ENCODE measurements at places on chromosomes 2 and 18.
A peak's percentile ranks its signal among the peaks of the same experiment; 100 is the strongest.

DNA sequence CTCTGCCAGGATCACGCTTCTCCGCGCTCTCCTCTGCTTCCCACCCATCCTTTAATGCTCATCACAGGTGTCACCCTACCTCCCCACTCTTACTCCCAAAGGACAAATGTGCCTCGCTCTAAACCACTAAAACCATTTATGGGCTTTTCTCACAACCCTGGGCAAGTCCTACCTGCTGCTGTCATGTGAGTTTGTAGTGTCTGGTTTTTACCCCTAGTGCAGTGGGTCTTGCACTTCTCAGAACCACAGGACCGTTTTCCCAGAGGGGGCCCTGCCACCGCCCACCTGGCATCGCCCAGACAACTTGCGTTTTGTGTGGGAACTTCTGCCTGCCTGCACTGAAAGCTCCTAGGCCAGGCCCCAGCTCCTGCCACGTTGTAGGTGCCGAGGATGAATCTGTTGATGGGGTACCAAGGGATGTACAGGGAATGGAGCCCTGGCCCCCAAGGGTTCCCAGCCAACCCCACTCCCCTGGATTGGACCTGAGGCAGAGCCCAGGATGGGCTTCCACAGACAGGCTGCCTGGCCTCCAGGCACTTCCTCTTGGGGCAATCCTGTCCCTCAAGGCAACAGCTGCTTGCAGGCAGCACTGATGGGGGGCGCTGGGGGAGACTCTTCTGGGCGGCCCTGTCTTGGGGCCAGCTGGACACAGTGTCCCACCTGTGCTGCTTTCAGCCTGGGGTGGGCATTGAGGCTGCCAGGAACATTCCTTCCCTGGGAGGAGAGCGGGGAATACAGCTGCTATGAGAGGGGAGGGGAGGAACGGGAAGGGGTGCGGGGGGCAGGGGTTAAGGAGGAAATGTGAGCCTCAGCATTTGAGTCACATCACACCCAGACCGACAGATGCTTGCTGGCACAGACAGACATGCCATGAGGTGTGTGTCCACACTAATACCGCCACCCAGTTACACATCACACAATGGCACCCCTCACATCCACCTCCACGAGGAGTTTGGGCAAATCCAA lies 176.3 kb downstream of the ZFP36L2 start:
- H3K4me3 ChIP-seq = no peak overlapping the region
- peak; percentile 35 for DNase-seq
- no peaks in the 10 kb centered on the region for H3K36me3 ChIP-seq
- H3K27me3 ChIP-seq = no peaks in the 10 kb centered on the region
- no peak overlapping the region for H3K27ac ChIP-seq

DNA sequence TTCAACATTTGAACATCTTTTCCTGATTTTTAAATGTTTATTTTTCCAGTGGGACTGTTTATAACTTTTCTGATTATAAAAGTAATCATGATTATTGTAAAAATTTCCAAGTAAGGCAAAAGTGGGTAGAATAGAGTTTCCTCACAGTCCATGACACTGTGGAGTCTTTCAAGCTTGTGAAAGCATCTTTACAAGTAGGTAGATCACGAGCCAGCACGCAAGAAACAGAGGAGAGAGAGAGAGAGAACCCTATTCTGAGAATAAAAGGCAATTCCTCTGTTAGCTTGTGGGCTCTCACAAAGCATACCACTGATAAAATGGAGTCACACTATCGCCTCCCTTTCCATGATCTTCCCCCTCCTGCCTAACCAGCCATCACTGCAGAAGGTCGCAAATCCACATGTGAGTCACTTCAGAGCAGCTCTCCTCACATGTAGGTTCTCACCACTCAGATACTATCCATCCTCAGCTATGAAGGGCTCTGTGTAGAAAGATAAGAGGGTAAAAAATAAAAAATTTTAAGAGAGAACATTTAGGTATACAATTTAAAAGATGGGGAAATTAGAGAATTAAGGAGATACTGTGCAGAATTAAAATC lies 40.3 kb downstream of the AAK1 start:
- H3K27me3 ChIP-seq = no peaks in the 10 kb centered on the region
- no peak overlapping the region for H3K27ac ChIP-seq
- H3K4me3 ChIP-seq = no peak overlapping the region

DNA sequence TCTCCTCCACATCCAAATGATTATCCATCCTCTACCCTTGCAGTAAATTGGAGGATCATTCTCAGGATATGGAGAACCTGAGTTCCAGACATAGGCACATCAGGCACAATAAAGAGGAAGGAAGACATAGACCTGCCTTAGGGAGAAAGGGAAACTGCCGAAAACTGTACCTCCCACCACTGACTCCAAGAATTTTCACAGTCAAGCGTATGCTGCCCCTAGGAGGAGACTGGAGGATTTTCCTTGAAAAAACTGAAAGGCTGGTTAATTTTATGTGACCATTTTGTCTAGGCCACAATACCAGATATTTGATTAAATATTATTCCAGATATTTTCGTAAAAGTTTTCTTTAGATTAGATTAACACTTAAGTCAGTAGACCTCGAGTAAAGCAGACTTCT lies 638.5 kb upstream of the PKDCC start:
- H3K36me3 ChIP-seq = no peaks in the 10 kb centered on the region
- no peak overlapping the region for H3K27ac ChIP-seq
- H3K4me1 ChIP-seq = no peaks in the 10 kb centered on the region
- H3K27me3 ChIP-seq = no peaks in the 10 kb centered on the region
- H3K4me3 ChIP-seq = no peak overlapping the region

DNA sequence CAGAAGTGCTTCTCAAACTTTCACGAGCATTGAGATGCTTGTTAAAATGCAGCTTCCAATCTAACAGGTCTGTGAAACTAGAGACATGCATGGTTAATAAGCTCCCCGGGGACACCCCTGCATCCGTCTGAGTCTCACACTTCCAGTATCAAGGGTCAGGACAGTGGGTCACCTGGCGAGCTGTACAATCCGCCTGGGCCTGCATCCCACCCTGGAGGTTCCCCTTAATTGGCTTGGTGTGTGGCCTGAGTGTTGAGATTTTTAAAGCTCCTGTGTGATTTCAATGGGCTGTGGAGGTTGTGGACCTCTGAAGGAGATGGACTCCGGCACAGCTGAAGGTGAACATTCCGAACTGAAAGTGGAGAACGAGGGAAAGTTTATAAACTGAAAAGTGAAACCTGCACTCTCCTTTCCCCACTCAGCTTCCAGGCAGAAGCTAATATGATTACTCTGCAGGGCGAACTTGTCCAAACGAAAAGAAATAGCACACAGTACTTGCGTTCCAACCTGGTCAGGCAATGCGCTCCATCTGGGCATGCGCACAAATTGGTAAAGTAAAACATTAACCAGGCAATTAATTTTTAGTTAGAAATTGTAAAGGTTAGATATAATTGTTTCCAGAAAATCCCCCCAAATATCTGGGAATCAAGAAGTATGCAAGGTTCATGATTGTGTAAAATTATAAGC lies 191.7 kb upstream of the ALKAL2 start:
- no peak overlapping the region for H3K4me3 ChIP-seq
- no peaks in the 10 kb centered on the region for H3K27me3 ChIP-seq
- H3K36me3 ChIP-seq = no peaks in the 10 kb centered on the region

DNA sequence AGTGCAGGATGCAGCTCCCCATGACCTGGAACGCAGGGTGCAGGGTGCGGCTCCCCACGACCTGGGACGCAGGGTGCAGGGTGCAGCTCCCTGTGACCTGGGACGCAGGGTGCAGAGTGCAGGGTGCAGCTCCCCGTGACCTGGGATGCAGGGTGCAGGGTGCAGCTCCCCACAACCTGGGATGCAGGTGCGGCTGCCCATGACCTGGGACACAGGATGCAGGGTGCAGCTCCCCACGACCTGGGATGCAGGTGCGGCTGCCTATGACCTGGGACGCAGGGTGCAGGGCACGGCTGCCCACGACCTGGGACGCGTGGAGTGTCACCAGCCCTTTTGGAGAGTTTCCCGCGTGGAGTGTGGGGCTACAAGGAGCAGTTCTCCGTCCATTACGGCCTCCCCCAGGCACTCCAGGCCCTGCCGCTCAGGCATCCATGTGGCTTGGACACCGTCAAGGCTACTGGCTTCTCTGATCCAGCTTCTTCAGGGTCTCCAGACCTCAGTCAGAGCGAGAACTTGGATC lies 38.7 kb downstream of the PXDN start:
- no peak overlapping the region for H3K4me3 ChIP-seq
- no peak for DNase-seq
- H3K27me3 ChIP-seq = no peaks in the 10 kb centered on the region
- H3K36me3 ChIP-seq = no peaks in the 10 kb centered on the region
- peaks cover 11% of the 10 kb centered on the region for H3K4me1 ChIP-seq
- H3K27ac ChIP-seq = no peak overlapping the region

DNA sequence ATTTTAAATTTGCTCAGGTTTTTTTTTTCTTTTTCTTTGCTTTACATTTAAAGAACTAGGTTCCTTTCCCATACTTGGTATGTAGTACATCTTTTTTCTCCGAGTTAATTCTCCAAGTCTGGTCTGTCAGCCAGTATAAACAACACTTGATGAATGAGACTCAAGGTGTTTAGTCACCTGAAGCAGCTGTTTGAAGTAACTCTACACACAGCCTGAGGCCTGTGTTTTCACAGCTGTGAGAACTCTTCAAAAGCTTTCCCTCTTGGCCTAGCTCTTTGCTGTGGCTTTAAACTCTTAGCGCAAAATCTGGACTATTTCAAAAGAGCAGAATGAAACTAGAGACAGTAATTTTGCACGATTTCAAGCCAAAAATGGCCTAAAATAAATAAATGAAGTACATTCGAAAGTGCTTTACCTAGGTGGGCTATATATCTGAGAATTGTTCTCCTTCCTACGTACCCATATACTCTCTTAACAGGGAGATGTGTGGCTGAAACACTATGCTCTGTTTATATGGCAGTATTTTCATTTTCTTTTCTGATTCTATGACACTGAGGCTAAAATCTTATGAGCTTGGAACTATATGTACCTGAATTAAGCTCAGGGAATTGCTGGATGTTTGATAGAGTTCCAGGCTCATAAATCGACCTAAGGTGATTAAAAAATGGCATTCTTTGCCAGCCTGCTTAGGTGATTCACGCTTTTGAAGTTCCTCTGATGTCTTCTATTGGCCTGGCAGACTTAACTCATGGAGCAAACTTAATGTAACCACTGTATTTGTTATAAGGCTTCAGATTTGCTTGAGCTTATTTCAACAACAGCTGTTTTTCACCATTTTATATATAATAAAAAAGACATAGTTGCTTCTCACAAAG lies 1044.1 kb upstream of the ZEB2 start:
- H3K4me1 ChIP-seq = no peaks in the 10 kb centered on the region
- H3K36me3 ChIP-seq = no peaks in the 10 kb centered on the region
- no peak overlapping the region for H3K4me3 ChIP-seq
- no peak overlapping the region for H3K27ac ChIP-seq
- no peaks in the 10 kb centered on the region for H3K27me3 ChIP-seq

DNA sequence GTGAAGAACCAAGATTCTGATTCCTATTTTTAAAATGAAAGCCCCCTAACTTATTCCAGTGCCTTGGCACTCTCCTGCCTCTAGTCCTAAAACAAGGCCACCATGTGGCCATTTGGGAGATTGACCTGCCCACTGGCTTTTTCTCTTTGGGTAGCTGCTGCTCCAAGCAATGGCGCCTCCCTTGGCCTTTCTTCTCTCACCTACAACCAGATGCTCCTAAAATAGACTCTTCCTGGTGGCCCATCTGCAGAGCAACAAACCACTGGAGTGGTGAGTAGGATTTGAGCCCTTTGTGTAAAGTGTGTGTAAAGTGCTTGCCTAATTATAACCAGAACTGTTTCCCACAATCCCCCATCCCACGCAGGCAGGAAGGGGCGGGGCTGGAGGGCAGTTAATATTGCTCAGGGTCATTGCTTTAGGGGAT lies 114.2 kb downstream of the FHOD3 start:
- no peaks in the 10 kb centered on the region for H3K36me3 ChIP-seq
- no peak overlapping the region for H3K27ac ChIP-seq
- H3K4me1 ChIP-seq = no peaks in the 10 kb centered on the region
- no peak overlapping the region for H3K4me3 ChIP-seq
- no peaks in the 10 kb centered on the region for H3K27me3 ChIP-seq
- no peak for DNase-seq

DNA sequence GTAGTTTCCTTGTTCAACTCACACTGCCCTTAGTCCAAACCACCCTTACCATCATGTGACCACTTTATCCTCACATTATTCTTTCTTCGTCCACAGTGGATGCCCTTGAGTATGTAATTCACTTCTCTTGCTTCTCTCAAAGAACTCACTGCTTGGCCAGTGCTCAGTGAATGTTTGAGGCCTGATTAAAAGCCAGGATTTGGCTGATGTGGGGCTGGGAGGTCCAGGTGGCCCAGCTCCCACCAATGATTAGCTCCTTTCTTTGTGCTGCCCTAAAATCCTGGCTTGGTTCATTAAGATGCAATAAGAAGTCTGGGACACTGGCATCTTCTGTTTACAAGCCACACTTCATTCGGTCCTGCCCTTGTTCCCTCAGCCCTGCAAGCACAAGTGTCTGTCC lies 97.8 kb upstream of the CELF4 start:
- no peak overlapping the region for H3K27ac ChIP-seq
- H3K27me3 ChIP-seq = no peaks in the 10 kb centered on the region
- no peaks in the 10 kb centered on the region for H3K36me3 ChIP-seq
- no peaks in the 10 kb centered on the region for H3K4me1 ChIP-seq
- no peak for DNase-seq

All from left lung (tissue), 14 donors.